ENCODE measurements at places on chromosomes 4 and X. TPM values are rescaled to one million over a fixed set of nuclear protein-coding genes. Genes with fewer than 3 reads are reported as not detected.

- DNase-seq = no peak
Measured at GRCh38 chr4:89258506-89258905, 49.1 kb downstream of the GPRIN3 start.

- DNase-seq = no peak
Measured at GRCh38 chr4:93030670-93031069, 726.9 kb downstream of the GRID2 start.

DNA sequence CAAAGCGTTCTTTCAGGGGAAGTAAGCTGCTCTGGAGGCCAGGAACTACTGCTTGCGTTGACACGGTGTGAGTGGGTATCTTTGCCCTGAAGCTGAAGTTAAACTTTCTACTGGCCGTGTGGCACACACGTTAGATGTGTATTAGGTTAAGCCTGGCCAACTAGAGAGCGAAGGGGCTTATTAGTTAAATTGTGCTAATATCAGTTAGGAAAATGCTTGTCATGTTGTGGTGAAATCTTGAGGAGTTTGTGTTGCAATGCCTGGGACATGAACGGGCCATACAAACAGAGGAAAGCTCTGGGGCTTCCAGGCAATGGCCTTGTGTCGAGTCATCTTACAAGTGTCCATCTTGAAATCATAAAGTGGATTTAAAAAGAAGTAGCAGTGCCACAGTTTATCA lies 62.6 kb downstream of the NSUN7 start:
- no peak for DNase-seq

PRRG1 gene
- total RNA-seq = 9.4 TPM

MND1 gene
- 0.41 TPM for total RNA-seq
